ENCODE measurements at places on chromosomes 1 and 21. TPM values are rescaled to one million over a fixed set of nuclear protein-coding genes. Genes with fewer than 3 reads are reported as not detected.

GRCh38 chr1:41238311-41238988 is 3.7 kb downstream of the SCMH1 start:
- DNase-seq, result no peak
- H3K27ac ChIP-seq, result no peak overlapping the region
- no peaks in the 10 kb centered on the region for H3K36me3 ChIP-seq
- no peak overlapping the region for H3K4me3 ChIP-seq
- H3K4me1 ChIP-seq, result peaks cover 6% of the 10 kb centered on the region

GRCh38 chr21:40752125-40752524 is 94.8 kb downstream of the DSCAM start:
- H3K27ac ChIP-seq, result no peak overlapping the region
- no peaks in the 10 kb centered on the region for H3K4me1 ChIP-seq

- peaks cover 10% of the 10 kb centered on the region for H3K4me1 ChIP-seq
- peak overlapping the region; percentile 92 for H3K4me3 ChIP-seq
- H3K36me3 ChIP-seq, result no peaks in the 10 kb centered on the region
- H3K27me3 ChIP-seq, result no peaks in the 10 kb centered on the region
- DNase-seq, result peak; percentile 91
Measured at GRCh38 chr1:1778663-1779319, 521 bp upstream of the NADK start.

PADI4 gene
- 0.42 TPM for total RNA-seq

DNA sequence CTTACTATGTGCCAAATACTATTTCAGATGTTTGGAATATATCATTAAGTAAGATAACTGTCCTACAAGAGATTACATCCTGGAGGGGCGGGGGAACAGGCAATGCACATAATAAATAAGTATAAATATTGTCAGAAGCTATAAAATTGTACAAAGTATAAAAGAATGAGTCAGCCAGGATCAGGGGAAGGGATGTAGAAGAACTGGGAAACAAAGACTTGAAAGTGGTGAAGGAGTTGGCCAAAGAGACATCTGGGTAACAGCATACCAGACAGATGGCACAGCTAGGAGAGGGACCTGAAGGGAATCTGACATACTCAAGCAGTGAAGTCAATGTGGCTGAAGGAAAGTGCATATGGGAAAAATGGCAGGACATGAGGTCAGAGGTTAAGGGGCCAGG is 53.9 kb downstream of the CYYR1 start:
- DNase-seq, result no peak
- no peaks in the 10 kb centered on the region for H3K4me1 ChIP-seq
- H3K27me3 ChIP-seq, result no peaks in the 10 kb centered on the region
- no peaks in the 10 kb centered on the region for H3K36me3 ChIP-seq
- no peak overlapping the region for H3K4me3 ChIP-seq

GRCh38 chr1:12414444-12415018 is 184.7 kb downstream of the VPS13D start:
- no peak overlapping the region for H3K4me3 ChIP-seq
- no peaks in the 10 kb centered on the region for H3K4me1 ChIP-seq
- peaks cover 94% of the 10 kb centered on the region for H3K36me3 ChIP-seq
- DNase-seq, result no peak
- H3K27me3 ChIP-seq, result no peaks in the 10 kb centered on the region

DNA sequence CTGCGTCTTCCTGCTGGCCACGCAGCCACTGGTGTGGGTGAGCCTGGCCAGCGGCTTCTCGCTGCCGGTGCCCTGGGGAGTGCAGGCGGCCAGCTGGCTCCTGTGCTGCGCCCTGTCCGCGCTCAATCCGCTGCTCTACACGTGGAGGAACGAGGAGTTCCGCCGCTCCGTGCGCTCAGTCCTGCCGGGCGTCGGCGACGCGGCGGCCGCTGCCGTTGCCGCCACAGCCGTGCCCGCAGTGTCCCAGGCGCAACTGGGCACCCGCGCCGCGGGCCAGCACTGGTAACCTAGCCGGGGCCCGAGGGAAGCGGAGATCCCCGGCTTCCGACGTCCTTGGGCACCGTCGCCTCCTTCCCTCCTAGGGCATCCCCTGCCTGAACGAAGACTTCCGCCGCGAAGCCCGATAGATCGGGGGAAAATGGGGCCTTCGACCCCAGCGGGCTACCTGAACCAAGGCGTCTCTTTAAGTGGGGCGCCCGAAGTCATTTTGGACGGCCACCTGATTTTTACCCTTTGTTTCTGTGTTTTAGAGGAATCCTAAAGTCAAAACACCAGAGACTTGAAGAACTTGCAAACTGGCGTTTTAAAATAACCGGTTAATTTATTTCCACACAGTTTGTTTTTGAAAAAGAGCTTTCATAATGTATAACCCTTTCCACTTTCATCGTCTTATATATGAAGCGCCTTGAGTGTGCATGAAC is 2.0 kb downstream of the GPR88 start:
- no peak overlapping the region for H3K27ac ChIP-seq
- peak; percentile 54 for DNase-seq
- H3K27me3 ChIP-seq, result peaks cover 17% of the 10 kb centered on the region

GRCh38 chr1:196144588-196144987 is 463.7 kb downstream of the KCNT2 start:
- H3K4me1 ChIP-seq, result no peaks in the 10 kb centered on the region
- no peak overlapping the region for H3K4me3 ChIP-seq
- H3K27ac ChIP-seq, result no peak overlapping the region
- H3K27me3 ChIP-seq, result no peaks in the 10 kb centered on the region

GRCh38 chr21:16789636-16790035 is 723.2 kb upstream of the CXADR start:
- DNase-seq, result no peak
- H3K27ac ChIP-seq, result no peak overlapping the region
- H3K4me1 ChIP-seq, result no peaks in the 10 kb centered on the region
- no peak overlapping the region for H3K4me3 ChIP-seq
- H3K27me3 ChIP-seq, result no peaks in the 10 kb centered on the region

GRCh38 chr1:60745484-60745883 is 336.9 kb upstream of the NFIA start:
- no peak overlapping the region for H3K27ac ChIP-seq
- H3K36me3 ChIP-seq, result no peaks in the 10 kb centered on the region
- no peak for DNase-seq
- no peak overlapping the region for H3K4me3 ChIP-seq

DNA sequence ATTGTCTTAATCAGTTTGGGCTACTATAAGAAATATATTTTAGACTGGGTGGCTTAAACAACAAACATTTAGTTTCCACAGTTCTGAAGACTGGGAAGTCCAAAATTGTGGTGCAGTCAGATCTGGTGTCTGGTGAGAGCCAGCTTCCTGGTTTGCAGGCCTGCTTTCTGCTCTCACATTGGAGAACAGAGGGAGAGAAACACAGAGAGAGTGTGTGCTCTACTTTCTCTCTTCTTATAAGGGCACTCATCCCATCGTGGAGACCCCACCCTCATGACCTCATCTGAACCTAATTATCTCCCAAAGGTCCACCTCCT is 4.1 kb downstream of the LEPR start:
- no peak for DNase-seq
- no peaks in the 10 kb centered on the region for H3K4me1 ChIP-seq
- H3K27me3 ChIP-seq, result no peaks in the 10 kb centered on the region
- no peak overlapping the region for H3K27ac ChIP-seq
- H3K36me3 ChIP-seq, result no peaks in the 10 kb centered on the region
- H3K4me3 ChIP-seq, result no peak overlapping the region

DNA sequence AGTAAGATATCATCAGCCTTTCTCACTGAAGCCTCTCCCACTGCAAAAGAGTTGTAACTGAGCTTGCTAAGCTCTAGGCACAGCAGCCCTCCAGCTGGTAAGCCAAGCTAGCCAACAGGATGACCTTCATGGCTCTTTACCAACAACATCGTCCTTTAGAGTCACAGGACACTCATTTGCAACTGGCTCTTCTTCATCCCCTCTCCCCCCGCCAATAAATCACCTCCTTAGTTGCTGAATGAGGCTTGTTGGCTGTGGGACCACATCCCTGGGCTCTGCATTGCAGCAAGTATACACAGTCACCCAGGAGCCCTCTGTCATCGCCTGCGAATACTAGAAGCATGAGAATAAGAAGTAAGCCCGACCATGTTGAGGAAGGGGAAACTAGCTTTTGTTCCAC is 16.0 kb upstream of the ZNF697 start:
- H3K27ac ChIP-seq, result no peak overlapping the region
- no peaks in the 10 kb centered on the region for H3K4me1 ChIP-seq
- H3K36me3 ChIP-seq, result no peaks in the 10 kb centered on the region
- no peak overlapping the region for H3K4me3 ChIP-seq
- no peaks in the 10 kb centered on the region for H3K27me3 ChIP-seq

DNA sequence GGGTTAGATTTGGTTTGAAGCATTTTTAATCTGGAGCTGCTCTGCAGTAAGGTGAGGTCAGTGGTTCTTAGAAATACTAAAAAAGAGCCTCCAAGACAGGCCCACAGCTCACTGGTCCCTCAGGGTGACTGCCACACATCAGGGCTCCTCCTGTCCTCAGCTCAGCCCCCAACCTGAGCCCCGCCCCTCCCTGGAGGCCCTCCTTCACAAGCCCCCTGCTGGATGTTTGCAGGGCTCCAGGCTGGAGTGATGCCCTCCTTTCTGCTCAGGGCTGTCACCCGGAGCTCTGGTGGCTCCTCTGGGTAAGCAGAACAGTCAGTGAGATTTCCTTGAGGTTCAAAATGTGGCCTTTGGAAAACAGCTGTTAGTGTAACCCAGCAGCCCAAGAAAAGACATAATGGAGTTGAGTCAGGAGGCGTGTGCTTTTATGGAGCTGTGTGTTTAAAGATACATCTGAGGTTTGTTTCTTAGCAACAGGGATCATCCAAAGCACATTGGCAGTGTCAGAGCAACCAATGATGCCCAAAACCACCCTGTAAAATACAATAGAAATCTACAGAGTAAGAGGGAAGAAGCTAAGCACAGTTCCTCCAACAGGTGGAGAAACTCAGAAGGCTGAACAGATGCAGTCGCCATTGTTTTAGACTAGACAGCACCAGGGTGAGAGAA is 21.4 kb downstream of the STUM start:
- no peaks in the 10 kb centered on the region for H3K36me3 ChIP-seq
- H3K27ac ChIP-seq, result no peak overlapping the region
- no peaks in the 10 kb centered on the region for H3K27me3 ChIP-seq

SLC2A5 gene
- 0.93 TPM for total RNA-seq

GRCh38 chr1:183022202-183023145 is 746 bp upstream of the LAMC1 start:
- no peaks in the 10 kb centered on the region for H3K36me3 ChIP-seq
- peak overlapping the region; percentile 91 for H3K4me3 ChIP-seq
- peak; percentile 92 for DNase-seq

AMY1B gene
- total RNA-seq, result not detected

DNA sequence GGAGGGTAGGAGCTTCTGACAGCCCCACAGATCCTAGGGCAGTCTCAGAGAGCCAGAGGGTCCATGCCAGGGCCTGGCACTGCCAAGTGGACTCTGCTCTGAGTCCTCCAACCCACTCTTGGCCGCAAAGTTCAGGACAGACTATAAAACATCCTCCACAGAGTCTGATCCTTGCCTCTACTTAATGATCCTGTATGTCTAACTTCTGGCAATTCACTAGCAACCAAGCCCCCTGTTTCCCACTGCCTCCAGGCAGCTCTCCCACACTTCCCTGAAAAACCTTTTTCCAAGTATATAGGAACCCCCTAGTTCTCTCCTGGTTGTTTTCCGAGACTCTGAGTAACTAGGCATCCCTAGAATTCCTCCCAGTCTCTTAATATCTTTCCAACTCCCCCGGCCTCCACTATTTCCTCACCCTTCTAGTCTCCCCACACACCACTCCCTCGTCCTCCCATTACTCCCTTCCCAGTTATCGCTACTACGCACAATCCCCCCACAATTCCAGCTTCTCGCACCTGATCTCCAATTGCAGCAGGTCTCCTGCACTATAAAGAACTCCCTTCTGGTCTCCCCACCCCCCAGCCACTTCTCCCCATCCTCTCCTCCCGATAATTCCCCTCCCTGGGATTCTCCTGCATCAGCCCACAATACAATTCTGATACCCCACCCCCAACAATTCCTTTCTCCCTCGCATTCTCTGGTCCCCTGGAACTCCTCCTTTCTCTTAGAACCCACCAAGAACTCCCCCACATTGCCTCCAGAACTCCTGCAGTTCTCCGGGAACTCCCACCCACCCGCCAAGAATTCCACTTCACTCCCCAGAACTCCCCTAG is 574 bp downstream of the IGSF9 start:
- H3K36me3 ChIP-seq, result no peaks in the 10 kb centered on the region
- no peak for DNase-seq
- H3K27ac ChIP-seq, result no peak overlapping the region
- H3K4me1 ChIP-seq, result peaks cover 16% of the 10 kb centered on the region
- H3K27me3 ChIP-seq, result no peaks in the 10 kb centered on the region
- H3K4me3 ChIP-seq, result peak overlapping the region; percentile 43

DNA sequence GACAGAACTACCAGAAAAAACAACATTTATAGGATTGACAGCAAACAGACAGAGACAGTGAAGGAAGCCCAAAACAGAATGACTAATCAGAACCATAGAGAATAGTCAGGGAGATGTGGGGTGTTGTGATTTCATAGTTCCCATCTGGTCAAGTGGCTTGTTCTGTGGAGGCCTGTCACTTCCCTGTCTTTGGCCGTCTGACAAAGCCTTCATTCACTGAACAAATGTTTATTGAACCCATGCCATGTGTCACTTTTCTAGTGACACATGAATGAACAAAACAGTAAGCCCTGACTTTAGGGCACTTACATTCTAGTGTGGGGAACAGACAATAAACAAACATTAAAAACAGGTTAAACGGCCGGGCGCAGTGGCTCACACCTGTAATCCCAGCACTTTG is 3.2 kb upstream of the SRRM1 start:
- H3K27ac ChIP-seq, result no peak overlapping the region
- H3K36me3 ChIP-seq, result no peaks in the 10 kb centered on the region
- no peak for DNase-seq

- no peaks in the 10 kb centered on the region for H3K27me3 ChIP-seq
- DNase-seq, result no peak
- no peak overlapping the region for H3K27ac ChIP-seq
- no peaks in the 10 kb centered on the region for H3K36me3 ChIP-seq
Measured at GRCh38 chr1:30809514-30810263, 52.1 kb upstream of the LAPTM5 start.

AVPR1B gene
- not detected for total RNA-seq

- H3K4me3 ChIP-seq, result no peak overlapping the region
- DNase-seq, result no peak
- H3K27me3 ChIP-seq, result no peaks in the 10 kb centered on the region
- no peak overlapping the region for H3K27ac ChIP-seq
- H3K4me1 ChIP-seq, result no peaks in the 10 kb centered on the region
Measured at GRCh38 chr1:176193023-176193422, 14.1 kb downstream of the COP1 start.

CHI3L1 gene
- total RNA-seq, result 13.1 TPM

MFSD2A gene
- total RNA-seq, result 0.24 TPM

DNA sequence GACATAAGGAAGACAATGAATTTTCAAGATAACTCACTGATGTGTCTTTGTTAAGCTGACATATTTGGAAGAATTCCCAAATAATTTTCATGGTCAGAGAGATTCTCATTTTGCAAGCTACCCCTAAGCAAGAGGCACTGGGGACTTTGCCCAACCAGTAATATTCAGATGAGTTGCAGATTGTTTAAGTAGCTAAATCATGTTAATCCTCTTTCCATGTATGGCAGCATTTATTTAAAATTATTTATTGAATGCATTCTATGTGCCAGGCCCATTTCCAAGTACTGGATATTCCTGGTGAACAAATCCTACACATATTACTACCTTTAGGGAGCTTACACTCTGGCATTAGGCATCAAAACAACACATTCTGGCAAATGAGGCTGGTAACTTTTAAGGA is 56.5 kb upstream of the BACH1 start:
- no peak for DNase-seq
- no peaks in the 10 kb centered on the region for H3K4me1 ChIP-seq
- no peaks in the 10 kb centered on the region for H3K27me3 ChIP-seq
- H3K4me3 ChIP-seq, result no peak overlapping the region
- H3K36me3 ChIP-seq, result no peaks in the 10 kb centered on the region

GRCh38 chr1:185420588-185421081 is 103.6 kb upstream of the IVNS1ABP start:
- H3K27ac ChIP-seq, result no peak overlapping the region
- H3K4me1 ChIP-seq, result no peaks in the 10 kb centered on the region
- no peak for DNase-seq
- H3K4me3 ChIP-seq, result no peak overlapping the region
- H3K36me3 ChIP-seq, result no peaks in the 10 kb centered on the region
- H3K27me3 ChIP-seq, result no peaks in the 10 kb centered on the region

All from heart left ventricle (tissue), 16 donors.